Urothelium cell line (cell line): ENCODE measurements at places on chromosomes 4 and X.

- no peak for DNase-seq
Measured at GRCh38 chr4:109169170-109169569, 133.3 kb downstream of the COL25A1 start.

GRCh38 chrX:87578978-87579377 is 61.4 kb downstream of the KLHL4 start:
- no peak for DNase-seq

DNA sequence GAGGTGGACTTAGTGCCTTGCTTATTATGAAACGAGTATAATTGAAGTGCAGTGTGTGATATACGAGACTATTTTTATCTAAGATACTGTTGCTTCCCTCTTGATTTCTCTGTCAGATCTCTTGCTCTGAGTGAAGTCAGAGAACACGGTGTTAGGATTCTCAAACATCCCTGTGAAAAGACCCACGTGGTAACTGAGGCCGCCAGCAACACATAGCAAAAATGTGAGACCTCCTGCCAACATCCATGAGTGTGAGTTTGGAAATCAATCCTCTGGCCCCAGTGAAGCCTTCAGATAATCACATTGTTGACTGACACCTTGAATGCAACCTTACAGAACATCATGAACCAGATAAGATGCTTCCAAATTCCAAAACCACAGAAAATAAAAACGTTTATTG is 954.4 kb downstream of the FAT4 start:
- no peak for DNase-seq

DNA sequence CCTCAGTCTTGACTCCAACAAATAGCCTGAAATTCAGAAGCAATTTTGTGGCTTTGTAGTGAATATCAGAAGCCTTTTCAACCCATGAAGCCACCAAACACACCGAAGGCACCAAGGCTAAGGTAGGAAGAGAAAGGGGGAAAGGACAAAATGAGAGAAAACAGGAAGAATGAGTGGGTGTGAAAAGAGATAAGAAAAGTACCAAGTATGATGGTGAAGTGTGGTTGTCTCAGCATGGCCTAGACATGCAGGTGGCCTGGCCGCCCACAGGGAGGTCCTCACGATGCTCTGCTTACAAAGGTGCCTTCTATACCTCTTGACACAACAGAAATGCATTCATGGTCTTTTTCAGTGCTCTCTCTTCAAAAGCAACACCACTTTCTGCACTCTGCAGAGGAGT is 34.9 kb downstream of the ACSL1 start:
- no peak for DNase-seq

DNA sequence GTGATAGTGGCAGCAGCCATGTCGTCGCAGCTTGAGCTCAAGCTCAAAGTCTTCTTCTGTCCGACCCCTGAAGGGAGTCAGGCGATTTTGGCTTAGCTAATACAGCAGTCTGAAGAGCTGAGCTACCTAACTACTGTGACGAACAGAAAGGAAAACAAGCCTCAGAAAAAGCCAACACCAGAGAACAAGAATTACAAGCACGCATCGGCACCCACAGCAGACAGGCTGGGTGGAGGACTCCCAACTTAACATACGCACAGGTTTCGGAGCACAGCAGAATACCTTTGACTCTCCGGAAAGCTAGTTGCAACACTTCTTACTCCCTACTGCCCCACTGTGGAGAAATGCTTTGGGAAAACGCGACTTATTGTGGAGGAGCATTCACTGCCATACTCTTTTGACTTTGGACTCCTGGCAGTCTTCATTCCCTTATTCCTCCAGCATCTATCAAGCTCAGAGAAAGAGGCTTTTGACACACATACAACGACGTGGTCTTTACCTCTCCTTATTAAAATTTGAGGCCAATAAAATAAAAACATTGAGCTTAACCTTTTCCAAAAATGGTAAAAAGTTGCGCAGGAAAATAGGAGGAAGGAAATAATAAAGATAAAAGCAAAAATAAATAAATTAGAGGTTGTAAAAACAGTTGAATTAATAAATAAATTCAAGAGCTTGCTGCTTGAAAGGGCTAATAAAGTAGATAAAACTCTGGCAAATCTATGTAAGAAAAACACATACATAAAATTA is 41.3 kb upstream of the GPC3 start:
- peak; percentile 21 for DNase-seq

DNA sequence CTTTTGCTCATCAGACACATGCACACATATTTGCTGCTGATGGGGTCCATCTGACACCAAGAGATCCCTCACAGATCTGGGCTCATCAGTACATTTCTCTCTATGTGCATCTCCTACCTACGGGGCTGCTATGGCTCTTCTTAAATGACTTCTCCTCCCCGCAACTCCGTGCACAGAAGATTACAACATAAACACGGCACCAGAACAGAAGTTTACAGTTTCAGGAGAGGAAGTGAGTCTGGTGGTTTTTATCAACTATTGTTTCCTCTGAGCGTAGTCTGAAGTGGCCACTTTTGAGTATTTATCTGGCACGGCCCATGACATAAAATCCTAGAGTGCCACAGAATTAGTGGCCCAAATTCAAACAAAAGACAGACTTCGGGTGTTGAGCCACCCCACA is 263.8 kb downstream of the PRDM5 start:
- no peak for DNase-seq

DNA sequence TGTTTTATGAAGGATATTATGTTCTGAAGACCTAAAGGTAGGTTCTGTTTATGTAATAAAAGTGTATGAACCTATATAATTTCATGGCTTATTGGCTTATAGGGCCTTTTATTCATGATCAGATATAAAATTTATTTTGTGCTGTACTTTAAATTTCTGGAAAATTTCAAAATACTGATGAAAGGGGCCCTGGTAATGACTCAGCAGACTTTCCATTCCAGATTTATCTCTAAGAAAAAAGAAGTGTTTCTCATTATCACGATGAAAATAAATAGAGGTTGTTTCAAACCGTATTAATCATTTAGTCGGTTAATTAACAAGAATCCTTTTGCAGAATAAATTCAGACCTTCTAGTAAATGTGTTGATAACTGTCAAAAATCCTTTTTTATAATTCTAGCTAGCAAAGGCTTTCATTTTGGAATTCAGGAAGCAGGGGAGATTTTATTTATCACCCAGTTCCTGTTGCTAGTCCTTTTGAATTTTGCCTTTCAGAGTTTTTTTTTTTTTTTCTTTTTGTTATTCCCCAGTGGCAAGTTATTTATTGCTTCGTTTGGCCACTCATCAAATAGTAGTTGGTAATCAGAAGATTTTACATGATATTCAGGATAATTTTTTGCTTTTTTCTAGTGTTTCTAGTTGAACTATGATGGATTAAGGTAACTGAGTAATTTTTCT is 5.4 kb upstream of the TAPT1 start:
- no peak for DNase-seq

GRCh38 chr4:142281999-142282398 is 564.1 kb downstream of the INPP4B start:
- no peak for DNase-seq

GRCh38 chrX:77622233-77622632 is 163.8 kb downstream of the ATRX start:
- DNase-seq: no peak

DNA sequence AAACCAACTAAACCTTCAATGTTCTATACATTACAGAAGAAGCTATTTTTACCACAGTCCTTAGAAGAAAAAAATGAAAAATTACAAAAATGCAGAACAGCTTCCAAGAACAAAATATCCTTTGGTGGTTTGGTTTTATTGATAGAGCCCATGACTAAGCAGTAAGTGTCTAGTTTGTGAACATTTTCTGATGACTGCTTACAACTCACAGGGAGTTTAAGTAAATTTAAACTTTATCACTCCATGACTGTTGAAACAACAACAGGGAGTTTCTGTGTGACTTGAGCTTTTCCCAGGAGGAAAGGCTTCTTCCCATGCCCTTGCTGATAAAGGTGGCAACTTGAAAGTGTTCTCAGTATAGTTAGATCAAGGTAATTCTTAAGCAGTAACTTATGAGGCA is 2.9 kb downstream of the PF4 start:
- DNase-seq: no peak

DNA sequence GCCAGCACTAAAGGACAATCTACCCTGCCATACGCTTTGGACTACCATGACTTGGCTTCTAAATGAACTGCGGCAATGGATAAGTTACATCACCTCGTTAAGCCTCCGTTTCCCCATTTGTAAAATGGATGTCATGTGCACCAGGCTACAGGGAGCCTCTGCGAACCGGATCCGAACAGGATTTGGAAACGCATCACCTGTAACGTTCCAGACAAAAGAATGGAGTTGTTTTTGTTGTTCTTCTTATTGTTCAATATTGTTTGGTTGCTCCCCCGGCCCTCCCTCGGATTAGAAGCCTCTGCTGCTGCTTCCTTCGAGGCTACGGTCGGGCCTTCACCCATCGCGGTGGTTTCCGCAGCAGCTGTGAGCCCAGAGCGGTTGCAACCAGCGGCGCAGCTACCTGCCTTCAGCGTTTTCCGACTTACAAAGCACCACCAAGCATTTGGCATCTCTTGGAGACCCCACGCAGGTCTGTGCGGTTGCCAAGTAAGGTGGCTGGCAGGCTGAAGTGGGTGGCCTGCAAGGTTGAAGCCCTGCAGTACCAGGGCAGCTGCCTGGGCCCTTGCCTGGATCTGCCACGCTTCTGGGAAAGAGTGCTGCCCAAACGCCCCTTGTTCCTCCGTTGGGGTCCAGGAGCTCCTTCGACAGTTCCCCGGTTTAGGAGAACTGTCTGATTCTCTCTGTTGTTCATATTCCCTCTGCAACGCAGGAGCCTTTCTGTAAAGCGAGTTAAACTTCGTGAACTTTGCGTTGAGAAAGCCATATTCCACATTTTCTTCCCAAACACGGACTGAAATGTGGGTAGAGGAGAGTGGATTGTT is 7.1 kb downstream of the NKX3-2 start:
- DNase-seq: no peak

DNA sequence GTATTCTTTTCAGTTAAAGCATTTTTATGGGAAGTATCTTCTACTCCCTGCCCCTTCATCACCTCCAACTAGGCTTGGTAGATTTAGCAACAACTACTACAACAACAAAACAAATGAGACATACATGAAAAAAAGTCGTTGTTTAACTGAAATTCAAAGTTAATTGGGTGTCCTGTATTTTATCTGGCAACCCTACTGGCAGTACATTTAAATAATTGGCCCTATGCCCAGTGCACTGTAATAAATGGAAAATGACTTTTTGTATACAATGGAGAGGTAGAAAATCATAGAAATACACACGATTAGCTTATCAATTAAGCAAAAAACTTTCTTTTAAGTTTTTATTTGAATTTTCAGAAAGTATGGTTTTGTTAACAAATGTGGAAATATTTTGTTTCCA is 21.4 kb upstream of the CLGN start:
- DNase-seq: no peak

DNA sequence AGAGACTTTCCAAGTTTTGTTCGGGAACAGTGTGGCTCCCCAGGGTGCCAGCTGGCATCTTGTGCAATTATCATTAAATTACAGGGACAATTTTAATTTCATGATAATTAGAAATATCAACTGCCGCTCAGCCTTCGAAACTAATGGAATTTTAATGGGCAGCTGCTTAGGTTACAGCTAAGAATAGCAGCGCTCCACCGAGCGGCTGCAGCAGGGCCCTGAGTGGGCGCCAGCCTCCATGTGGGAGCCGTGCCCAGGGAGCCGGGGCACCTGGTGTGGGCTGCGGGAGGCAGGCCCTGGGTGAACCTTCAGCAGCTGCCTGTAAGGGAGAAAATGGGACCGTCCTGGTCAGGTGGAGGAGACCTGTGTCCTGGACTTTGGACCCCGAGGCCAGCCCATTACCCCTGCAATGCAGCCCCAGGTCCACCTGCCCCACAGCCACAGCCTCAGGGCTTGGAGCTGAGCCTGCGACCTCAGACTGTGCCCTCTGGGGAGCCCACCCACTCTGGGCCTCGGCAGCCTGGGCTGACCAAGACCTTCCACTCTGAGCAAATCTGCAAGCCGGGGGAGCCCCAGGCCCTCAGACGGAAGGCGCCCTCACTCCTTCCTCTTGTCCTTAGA is 21.1 kb downstream of the MSANTD1 start:
- no peak for DNase-seq

DNA sequence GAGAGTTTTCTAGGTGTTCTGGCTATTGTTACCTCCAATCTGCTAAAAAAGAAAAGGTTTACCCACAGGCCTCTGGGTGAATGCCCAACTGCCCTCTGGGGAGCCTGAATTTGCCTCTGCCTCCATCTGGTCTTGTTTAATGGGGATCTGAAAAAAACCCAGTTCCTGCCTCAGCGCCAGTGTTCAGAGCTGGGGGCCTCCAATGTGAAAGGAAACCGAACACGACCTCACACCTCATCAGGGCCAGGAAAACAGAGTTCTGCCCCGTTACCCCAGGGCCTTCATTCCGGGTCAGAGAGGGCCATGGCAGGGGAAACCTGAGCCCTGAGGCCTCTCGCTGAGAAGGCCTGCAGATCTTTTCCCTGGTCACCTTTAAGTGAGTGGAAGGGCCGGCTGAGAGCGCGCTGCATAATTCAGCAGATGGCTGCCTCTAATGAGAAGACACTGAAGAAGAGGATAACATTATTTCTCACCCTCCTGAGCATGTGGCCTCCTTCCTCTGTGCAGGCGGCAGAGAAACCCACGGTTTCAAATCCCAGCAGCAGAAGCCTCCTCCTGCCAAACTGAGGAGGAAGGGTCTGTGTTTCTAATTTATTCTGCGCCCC is 6.8 kb downstream of the SEPTIN6 start:
- DNase-seq: no peak

- no peak for DNase-seq
Measured at GRCh38 chr4:123216543-123216942, 180.1 kb upstream of the SPRY1 start.

DNA sequence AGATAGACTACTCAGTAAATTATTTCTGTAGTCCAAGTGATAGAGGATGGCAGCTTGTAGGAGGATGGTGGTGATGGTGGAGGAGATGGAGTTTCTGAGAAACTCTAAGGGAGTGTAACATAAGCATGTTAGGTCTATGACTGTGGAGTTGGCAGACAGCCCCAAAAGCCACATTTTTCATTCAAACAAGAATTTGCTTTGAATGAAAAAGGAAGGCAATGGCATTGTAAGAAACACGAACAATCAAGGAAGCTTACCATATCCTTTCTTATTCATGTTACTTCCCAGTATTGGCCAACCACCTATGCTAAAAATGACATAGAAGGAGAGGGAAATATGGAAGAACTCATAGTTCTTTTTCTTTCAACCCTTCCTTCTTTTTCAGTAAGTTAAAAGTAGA is 18.7 kb upstream of the SEC24B start:
- DNase-seq: no peak

- DNase-seq: no peak
Measured at GRCh38 chrX:43469391-43470054, 186.6 kb upstream of the MAOA start.

DNA sequence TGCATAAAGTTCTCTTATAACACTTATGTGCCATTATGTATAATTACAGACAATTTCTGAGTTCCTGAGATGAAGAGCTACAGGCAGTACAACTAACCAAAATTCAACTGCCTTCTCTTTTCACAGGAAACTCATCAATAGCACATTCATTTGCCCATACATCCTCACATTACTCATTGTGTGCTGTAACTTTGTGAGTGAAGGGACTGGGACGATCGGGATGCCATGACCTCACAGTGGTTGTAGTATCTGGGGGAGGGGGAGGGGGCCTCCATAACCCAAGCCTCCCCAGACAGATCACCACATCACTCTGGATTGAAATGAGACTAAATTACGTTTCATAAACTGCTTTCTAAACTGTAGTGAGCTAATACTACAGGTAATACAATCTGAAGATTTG is 60.7 kb downstream of the ABCG2 start:
- no peak for DNase-seq

GRCh38 chr4:3314706-3315260 is 22.0 kb downstream of the RGS12 start:
- no peak for DNase-seq
